ENCODE measurements at places on chromosomes 1 and 21.

DNA sequence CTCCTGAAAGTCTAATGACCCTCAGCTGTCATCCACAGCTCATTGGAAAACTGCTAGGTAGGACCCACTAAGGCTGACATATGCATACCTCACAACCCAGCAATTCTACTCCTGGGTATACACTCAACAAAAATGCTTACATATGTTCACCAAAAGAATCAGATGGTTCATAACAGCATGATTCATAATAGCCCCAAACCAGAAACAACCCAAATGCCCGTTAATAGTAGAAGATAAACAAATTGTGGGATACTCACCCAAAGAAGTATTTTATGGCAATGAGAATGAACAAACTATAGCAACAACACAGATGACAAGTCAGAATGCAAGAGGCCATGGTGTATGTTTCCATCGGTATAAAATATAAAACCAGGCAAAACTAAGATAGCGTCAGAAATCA lies 124.6 kb downstream of the HLCS start:
- H3K36me3 ChIP-seq: no peaks in the 10 kb centered on the region
- no peak overlapping the region for H3K4me3 ChIP-seq
- no peak for DNase-seq
- H3K4me1 ChIP-seq: no peaks in the 10 kb centered on the region

- no peak overlapping the region for H3K4me3 ChIP-seq
- no peak overlapping the region for H3K27ac ChIP-seq
- no peak for DNase-seq
- H3K36me3 ChIP-seq: no peaks in the 10 kb centered on the region
Measured at GRCh38 chr1:78833491-78833890, 173.0 kb downstream of the ADGRL4 start.

DNA sequence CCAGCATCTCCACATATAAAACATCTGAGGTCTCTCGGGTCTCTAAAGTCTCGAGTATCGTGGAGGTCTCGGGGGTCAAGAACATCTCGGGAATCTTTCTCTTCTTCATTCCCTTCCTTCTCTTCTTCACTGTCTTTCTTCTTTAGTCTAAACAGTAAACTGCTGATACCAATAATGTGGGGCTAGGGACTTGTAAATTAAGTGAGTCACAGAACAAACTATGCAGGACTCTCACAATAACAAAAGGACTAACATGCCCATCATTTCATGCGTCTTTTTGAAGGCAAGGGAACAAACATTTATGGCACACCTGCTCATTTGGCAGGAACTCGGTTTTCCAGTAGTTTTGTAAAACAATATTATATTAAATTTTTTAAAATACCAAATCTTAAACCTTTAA lies 32.4 kb downstream of the PRPF38A start:
- no peak for DNase-seq
- no peak overlapping the region for H3K4me3 ChIP-seq
- no peaks in the 10 kb centered on the region for H3K36me3 ChIP-seq
- H3K27ac ChIP-seq: no peak overlapping the region
- no peaks in the 10 kb centered on the region for H3K27me3 ChIP-seq

DNA sequence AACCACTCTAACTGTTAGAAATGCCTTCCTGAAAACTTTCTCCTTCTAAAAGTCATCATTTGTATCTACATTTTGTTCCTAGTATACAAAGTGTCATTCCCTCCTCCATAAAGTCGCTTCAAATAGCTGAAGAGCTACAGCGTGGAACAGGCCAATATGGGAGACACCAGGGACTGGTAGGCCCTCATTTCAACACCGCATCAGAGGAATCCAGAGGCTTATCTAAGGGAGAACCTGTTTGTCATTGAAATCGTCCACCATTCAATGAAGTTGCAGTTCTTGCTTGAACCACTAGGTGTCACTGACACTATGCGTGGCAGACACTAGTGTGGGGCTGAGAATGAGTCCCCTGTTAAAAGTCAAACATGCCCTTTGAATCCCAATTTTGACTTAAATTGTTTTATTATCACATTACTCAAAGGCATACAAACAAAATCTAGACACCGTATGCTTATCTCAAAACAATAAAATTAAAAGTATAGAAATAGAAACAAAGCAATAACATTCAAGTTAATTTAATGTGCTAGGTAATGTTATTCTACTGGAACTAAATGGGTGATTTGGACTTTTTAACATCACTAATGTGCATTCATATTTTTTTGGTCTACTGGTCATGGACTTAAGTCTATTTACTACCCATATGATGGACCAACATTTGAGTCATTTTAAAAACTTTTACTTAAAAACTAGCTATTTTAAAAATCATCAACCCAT lies 182.3 kb downstream of the FCRL5 start:
- H3K4me3 ChIP-seq: no peak overlapping the region
- H3K27ac ChIP-seq: no peak overlapping the region
- H3K36me3 ChIP-seq: no peaks in the 10 kb centered on the region

- H3K4me3 ChIP-seq: no peak overlapping the region
- H3K4me1 ChIP-seq: no peaks in the 10 kb centered on the region
- H3K27me3 ChIP-seq: no peaks in the 10 kb centered on the region
- H3K36me3 ChIP-seq: no peaks in the 10 kb centered on the region
Measured at GRCh38 chr1:23459338-23459757, 24.6 kb downstream of the ASAP3 start.

DNA sequence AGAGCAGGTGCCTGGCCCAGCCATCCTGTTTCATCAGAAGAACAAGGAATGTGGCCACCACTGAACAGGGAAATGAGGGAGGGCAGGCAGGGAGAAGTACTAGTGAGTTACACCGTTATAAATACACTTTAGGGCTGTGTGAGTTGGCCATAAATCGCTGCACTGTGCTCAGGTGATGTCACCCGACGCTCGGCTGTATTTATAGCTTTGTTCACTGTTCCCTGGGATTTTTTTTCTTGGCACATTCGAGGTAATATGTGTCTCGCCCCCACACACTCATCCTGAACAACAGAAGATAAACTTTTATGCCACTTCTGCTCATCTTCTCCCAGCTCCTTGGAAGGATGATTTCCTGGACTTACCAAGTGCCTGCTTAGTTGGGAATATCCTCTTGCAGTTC lies 9.0 kb upstream of the KIRREL1 start:
- H3K4me3 ChIP-seq: no peak overlapping the region
- H3K36me3 ChIP-seq: no peaks in the 10 kb centered on the region
- H3K27me3 ChIP-seq: no peaks in the 10 kb centered on the region
- peak; percentile 38 for DNase-seq
- H3K4me1 ChIP-seq: no peaks in the 10 kb centered on the region

- H3K4me1 ChIP-seq: peaks cover 5% of the 10 kb centered on the region
- peak overlapping the region; percentile 92 for H3K27ac ChIP-seq
- H3K4me3 ChIP-seq: no peak overlapping the region
- H3K36me3 ChIP-seq: no peaks in the 10 kb centered on the region
Measured at GRCh38 chr21:33268393-33268736, 2.2 kb downstream of the IL10RB start.

DNA sequence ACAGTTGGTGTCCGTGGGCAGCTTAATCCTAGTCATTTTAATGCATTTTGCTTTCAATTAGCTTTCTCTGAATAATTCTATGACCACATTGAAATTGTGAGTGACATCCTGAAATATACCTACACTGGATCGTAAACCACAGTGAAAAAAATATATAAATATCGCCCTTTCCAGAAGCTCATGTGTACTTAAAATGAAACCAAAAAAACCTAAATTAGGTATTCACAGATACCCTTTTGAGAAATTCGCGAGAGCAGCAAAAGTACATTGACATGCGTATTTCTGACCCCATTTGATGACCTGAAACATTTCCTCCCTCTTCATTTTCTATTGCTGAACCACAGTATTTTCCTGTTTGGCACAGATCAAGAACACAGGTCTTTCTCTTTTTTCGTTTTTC lies 253.8 kb downstream of the LTN1 start:
- no peak for DNase-seq
- no peak overlapping the region for H3K4me3 ChIP-seq
- no peaks in the 10 kb centered on the region for H3K36me3 ChIP-seq
- H3K4me1 ChIP-seq: no peaks in the 10 kb centered on the region
- H3K27ac ChIP-seq: no peak overlapping the region

DNA sequence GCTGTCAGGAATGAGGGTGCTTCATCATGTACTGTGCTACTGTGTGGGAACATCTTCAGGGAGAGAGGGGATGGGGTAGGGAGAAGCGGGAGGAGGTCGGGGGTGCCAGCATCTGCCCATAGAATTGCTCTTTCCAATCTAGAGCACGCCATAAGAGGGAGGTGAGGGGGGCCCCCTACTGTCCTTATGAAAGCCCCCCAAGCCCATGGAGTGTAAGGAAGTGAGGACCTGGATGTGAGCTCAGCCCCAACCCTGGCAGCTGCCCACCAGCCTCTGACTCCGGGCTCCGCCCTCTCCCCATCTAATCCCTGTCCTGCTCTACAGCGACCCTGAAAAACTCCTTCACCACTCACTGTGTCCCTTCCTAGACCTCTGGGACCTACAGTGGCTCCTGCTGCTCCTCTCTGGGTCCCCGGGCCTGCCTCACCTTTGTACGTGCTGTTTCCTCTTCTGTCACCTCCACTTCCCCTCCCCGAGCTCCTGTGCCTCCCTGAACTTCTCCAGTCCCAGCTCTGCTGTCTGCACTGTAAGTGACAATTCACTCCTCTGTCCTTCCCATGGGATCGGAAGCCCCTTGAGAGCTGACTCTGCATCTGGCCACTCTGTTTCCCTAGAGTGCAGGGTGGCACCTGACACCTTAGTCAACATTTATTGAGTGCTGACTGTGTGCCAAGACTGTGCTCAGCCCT lies 269.4 kb downstream of the PTPRU start:
- no peak overlapping the region for H3K4me3 ChIP-seq
- H3K27ac ChIP-seq: no peak overlapping the region
- no peaks in the 10 kb centered on the region for H3K4me1 ChIP-seq
- peaks cover 6% of the 10 kb centered on the region for H3K27me3 ChIP-seq
- no peaks in the 10 kb centered on the region for H3K36me3 ChIP-seq
- DNase-seq: peak; percentile 6

- H3K27ac ChIP-seq: no peak overlapping the region
- DNase-seq: no peak
- no peak overlapping the region for H3K4me3 ChIP-seq
Measured at GRCh38 chr21:34219334-34220060, 144.3 kb upstream of the KCNE2 start.

DNA sequence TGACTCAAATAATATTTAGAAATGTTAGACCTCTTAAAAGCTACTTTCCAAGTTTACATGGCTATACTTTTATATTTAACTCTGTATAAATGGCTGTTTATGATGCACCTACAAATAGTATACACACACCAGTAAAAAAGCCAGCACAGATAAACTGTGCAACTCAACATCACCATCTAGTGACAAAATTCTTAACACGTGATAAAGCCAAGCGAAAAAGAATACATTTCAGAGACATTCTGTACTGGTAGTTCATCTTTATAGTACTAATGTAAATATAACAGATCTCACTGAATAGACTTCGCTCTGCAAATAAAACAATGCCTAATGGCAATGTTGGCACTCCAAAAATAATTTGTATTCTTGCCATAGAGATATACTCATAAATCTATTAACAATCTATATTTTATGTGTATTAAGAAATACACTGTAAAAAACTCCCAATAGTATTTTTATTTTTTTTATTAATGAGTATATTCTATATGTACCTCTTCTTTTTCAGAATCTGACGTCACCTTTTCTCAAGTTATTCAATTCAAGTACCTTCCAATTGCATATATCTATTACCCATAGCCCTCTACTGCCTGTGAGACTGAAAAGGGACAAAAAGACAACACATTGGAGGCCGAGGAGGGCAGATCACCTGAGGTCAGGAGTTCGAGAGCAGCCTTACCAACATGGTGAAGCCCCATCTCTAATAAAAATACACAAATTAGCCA lies 100.2 kb downstream of the DPYD start:
- no peaks in the 10 kb centered on the region for H3K36me3 ChIP-seq
- no peaks in the 10 kb centered on the region for H3K4me1 ChIP-seq
- no peaks in the 10 kb centered on the region for H3K27me3 ChIP-seq
- no peak for DNase-seq

DNA sequence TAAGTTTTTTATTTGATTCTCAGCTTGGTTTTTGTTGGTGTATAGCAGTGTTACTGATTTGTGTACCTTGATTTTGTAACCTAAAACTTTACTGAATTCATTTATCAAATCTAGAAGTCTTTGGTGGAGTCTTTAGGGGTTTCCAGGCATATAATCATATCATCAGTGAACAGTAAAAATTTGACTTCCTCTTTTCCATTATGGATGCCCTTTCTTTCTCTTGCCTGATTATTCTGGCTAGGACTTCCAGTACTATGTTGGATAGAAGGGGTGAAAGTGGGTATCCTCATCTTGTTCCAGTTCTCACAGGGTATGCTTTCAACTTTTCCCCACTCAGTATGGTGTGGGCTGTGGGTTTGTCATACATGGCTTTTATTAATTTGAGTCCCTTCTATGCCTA lies 23.6 kb upstream of the MAB21L3 start:
- H3K4me3 ChIP-seq: no peak overlapping the region
- no peaks in the 10 kb centered on the region for H3K27me3 ChIP-seq
- no peaks in the 10 kb centered on the region for H3K4me1 ChIP-seq
- H3K36me3 ChIP-seq: no peaks in the 10 kb centered on the region
- DNase-seq: no peak

GRCh38 chr1:21157054-21157453 lies 19.6 kb downstream of the EIF4G3 start:
- H3K27ac ChIP-seq: no peak overlapping the region
- no peaks in the 10 kb centered on the region for H3K27me3 ChIP-seq
- no peak for DNase-seq
- H3K4me3 ChIP-seq: no peak overlapping the region
- no peaks in the 10 kb centered on the region for H3K36me3 ChIP-seq

DNA sequence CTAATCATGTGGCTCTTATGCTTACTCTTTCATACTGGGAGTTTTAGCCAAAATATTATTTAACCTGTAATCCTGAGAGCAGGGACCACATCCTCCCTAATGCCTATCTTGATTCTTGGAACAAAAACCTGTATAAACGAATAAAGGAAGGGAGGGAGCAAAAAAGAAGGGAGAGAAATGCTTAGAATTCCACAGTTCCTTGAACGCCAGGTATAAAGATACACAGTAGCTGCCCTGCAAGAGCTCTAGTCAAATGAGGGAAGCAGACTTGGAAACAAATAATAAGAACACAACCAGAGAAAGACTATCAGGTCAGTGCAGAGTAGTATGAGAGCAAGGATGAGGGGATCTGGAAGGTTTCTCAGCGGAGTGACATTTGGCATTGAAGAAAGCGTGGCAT lies 116.3 kb downstream of the SLC30A10 start:
- no peak overlapping the region for H3K27ac ChIP-seq
- H3K4me1 ChIP-seq: no peaks in the 10 kb centered on the region
- no peaks in the 10 kb centered on the region for H3K36me3 ChIP-seq
- H3K4me3 ChIP-seq: no peak overlapping the region
- no peaks in the 10 kb centered on the region for H3K27me3 ChIP-seq
- DNase-seq: no peak

All from colonic mucosa (tissue), 4 donors.